ENCODE measurements at places on chromosomes 3 and 15.
A peak's percentile ranks its signal among the peaks of the same experiment; 100 is the strongest.

GRCh38 chr3:185989511-185989910 is 51.7 kb upstream of the TRA2B start:
- DNase-seq, result no peak

DNA sequence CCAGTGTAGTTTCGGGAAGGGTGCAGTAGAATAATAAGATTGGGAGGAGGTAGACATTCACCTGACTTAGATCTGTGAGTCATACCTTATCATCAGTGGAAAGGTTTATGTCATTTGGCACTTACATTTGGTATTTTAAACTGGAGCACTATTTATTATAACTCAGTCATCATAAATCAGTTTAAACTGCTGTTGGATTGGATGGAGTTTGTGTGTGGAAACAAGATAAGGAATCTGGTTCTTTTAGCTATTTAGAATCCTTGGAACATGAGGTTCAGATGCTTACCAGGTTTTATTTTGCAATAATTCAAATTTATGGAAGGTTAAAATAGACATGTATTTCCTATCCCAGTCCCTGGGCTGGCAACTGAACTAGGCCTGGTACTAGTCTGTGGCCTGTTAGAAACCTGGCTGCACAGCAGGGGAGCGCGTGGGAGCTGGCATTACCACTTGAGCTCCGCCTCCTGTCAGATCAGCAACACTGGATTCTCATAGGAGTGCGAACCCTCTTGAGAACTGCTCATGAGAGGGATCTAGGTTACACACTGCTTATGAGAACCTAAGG is 34.5 kb downstream of the ZFAND6 start:
- DNase-seq, result no peak

DNA sequence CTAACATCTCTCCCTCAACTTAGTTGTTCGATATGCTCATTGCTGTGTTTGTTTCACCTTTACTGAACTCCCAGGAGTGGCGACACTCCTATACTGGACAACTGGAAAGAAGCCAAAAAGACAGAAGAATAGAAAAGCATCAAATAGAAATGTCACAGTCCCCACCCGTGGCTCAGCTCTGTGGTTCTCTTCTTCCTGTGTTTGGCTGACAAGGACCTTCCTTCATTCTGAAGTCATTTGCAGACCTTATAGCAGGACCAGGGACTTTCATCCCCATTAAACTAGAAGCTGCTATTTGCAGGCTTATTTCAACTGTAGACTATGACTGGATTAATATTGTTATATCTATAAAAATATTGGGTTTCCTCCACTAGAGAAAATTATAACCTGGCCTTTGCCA is 125.9 kb downstream of the NECTIN3 start:
- DNase-seq, result no peak

GRCh38 chr15:32786906-32787305 is 69.1 kb downstream of the GREM1 start:
- no peak for DNase-seq

DNA sequence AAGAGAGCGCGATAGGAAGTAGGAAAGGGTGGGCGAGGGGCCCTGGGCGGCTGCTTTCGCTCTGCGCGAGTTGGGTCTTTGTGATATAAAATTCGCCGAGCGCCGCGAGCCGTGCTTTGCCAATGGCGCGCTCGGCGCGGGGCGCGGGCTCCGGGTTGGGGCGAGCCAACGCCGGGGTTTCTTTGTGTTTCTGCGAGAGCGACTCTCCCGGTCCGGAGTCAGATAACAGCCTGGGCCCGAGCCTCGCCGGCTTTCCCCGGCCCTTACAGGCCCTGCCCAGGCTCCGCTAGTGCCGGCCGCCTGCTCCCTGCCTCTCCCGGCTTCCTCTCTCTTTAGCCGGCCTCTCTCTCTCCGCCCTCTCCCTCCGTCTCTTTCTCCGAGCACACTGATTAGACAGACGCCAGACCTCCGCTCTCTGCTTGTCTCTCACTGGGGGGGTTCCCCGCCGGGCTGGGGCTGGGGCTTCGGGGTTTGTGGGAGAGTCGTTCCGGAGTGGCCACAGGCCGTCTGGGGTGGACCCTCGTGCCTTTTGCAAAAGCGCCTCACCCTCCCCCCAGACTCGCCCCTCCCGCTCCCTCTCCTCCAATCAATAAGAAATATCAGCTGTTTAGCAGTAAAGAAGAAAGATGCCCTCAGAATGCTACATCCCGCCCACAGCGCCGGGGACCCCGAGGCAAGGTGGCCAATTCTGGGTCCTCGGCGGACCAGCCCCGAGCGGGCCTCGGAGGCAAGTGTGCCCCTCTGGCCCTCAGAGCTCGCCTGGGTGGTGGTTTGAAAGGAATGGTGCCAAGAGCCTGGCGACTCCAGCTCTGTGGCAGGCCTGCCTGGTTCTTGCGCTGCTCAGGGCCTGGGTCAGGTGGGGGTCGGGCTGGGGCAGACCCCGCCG is 2.9 kb downstream of the NR2F2 start:
- no peak for DNase-seq

DNA sequence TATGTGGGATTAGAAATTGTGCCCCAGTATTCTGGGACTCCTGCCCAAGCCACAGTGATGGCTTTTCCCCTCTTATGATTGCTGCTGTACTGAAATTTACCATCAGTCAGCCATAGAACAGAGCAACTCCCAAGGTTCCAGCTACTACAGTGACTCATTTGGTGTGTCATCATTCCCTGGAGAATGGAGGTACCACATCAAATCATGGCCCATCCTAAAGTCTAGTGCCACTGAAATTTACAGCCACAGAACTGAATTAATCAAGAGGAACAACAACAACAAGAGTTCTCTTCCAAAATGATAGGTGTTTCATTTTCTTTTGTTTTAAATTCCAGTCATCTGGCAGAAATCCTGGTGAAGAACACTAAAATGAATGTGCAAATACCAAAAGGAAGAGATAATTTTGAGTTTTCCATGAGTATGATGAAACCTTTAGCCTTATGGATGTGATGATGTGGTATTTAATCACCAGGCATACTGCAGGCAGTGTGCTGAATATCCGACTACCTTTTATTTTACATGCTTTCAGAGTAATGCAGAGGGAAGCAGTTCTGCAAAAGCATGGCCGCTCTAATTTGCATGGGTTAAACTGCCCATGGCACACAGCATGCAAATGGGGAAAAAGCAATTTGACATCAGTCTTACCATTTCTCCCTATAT is 75.6 kb upstream of the SLC2A2 start:
- DNase-seq, result peak; percentile 33

DNA sequence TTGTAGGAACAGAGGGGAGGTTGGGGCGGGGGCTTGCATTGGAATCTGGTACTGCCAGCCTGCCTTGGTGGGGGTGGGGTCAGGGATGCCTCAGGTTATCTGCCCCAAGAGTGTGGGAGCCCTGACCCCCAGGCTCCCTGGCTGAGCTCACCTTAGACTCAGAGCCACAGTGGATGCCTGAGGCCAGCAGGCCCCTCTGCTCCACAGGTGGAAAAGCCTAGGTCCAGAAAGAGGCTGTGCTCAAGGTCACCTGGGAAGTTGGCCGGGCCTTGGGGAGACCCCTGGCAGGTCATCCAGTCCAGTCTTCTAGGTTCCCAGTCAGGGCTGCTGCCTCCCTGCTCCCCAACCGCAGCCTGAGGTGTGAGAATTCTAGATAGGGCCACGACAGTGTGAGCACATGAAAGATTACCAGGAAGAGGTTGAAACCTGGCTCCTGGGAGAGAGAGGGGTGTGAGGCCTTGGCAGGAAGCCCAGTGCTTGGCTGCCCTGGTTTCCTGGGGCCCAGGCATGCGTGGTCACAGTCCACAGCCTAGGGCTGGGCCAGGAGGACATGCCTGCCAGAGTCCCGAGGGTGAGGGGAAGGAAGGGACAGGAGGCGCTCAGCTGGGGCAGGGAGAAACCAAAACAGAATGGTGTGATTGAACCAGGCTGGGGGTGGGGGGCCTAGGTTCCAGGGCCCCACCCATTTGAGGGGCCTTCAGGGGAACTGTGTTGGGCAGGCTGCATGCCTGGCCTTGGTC is 4.9 kb downstream of the HDAC11 start:
- DNase-seq, result no peak

DNA sequence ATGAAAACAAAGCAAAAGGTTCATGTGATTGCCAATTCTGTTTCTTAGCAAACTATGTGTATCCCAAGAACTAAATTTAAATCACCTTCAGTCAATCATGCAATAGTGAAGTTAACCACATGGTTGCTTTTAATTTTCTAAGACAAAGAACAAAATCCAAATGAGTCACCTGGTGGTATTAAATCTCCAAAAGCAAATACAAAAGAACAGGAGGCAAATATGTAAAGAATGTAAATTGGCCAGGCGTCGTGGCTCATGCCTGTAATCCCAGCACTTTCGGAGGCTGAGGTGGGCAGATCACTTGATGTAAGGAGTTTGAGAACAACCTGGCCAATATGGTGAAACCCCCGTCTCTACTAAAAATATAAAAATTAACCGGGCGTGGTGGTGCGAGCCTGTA is 54.2 kb upstream of the PIK3R4 start:
- DNase-seq, result no peak

DNA sequence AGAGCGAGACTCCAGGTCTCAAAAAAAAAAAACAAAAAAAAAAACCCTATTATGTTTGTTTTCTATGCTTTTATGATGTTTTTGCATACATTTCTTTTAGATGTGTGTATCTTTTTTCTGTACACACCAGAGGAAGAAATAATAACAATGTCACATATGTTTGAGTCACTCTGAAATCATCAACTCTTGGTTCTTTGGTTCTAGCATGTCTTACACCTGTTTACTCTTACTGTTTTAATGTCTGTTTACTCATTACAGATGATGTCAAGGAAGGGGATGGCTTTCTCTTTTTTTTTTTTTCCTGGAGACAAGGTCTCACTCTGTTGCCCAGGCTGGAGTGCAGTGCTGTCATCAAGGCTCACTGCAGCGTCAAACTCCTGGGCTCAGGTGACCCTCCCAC is 24.1 kb downstream of the RHOA start:
- no peak for DNase-seq

DNA sequence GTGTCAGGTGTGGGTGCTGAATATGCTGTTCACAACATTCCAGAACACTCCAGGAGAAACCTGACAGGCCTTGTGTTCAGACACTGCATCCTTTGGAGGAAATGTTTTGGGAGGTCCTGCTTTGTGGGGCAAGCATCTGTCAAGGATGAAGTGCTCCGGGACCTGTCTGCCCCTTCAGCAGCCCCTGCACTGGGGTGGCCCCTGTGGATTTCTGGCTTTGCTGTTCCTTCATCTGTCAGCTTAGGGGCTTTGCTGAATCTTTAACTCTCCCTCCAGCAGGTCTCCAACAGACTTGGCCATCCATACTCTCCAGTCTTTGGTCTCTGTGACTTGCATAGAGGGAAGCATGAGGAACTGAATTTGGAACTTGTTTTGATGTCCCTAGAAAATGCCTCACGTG is 3.1 kb downstream of the PRR23E start:
- DNase-seq, result no peak

DNA sequence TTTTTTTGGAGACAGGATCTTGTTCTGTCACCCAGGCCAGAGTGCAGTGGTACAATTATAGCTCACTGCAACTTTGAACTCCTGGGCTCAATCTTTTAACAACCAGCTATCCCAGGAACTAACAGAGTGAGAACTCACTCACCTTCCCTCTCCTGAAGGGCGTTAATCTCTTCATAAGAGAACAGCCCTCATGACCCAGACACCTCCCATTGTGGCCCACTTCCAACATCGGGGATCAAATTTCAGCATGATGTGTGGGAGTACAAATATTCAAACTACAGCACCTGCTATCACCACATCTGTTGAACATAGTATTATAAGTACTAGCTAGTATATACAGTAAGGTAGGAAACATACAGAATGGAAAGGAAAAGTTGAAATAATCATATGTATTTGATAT is 132.5 kb downstream of the DOCK3 start:
- DNase-seq, result no peak

DNA sequence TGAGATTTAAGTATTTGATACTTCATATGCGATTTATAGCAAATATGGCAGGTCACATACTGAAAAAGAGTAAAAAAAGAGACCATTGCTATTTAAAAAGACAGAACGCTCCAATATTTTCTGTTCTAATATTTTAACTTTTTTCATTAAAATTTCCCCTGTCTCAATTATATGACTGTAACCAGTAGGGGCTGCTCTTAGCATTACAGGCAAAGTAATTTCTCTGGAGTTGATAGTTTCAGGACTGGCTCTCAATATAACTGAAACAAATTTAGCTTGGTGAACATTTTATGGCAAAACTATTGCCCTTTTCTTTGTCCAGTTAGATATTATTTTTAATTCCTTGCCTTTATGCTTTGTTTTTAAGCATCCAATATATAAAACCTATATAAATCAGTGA is 286.3 kb upstream of the ROBO2 start:
- DNase-seq, result no peak

DNA sequence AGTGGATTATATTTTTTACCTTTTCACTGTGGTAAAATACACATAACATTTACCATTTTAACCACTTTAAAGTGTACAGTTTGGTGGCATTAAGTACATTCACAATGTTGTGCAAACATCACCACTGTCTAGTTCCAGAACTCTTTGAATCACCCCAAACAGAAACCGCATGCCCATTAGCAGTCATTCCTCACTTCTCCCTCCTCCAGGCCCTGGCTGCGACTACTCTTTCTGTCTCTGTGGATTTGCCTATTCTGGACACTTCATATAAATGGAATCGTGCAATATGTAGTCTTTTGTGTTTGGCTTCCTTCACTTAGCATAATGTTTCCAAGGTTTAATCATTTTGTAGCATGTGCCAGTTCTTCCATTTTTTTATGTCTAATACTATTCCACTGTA is 409.8 kb downstream of the NTRK3 start:
- no peak for DNase-seq

DNA sequence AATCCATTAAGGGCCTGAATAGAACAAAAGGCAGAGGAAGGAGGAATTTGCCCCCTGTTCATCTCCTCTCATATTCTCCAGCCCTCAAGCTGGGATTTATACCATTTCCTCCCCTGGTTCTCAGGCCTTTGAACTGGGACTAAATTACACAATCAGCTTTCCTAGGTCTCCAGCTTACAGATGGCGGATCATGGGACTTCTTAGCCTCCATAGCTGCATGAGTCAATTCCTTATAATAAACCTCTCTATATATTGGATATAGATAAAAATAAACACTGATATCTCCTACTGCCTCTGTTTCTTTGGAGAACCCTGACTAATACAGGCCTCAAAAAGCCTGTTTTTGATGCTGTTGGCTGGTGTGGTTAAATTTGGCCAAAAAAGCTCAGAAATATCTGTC is 84.5 kb upstream of the TMEM108 start:
- no peak for DNase-seq

- DNase-seq, result no peak
These were observed 28.5 kb downstream of the SCG5 start for GRCh38 chr15:32669896-32670611.

DNA sequence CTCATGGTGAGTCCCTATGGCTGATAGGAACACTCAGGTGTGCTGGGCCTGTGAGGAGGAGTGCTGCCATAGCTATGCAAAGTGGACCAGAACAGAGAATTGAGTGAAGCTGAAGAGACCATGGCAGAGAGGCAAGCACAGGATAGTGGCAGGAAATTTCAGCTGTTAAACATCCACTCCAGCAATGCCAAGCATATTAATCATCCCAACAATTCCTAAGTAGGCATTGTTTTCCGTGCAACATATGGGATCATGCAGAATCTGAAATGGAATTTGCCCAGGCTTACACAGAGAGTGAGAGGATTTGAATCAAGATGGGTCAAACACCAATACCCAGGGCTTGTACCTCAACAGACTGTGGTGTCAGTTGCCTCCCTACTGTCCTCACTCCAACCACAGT is 582.6 kb upstream of the UBE2E2 start:
- no peak for DNase-seq

Measured in HS-27A (cell line).